ENCODE measurements at places on chromosomes 4 and X.

DNA sequence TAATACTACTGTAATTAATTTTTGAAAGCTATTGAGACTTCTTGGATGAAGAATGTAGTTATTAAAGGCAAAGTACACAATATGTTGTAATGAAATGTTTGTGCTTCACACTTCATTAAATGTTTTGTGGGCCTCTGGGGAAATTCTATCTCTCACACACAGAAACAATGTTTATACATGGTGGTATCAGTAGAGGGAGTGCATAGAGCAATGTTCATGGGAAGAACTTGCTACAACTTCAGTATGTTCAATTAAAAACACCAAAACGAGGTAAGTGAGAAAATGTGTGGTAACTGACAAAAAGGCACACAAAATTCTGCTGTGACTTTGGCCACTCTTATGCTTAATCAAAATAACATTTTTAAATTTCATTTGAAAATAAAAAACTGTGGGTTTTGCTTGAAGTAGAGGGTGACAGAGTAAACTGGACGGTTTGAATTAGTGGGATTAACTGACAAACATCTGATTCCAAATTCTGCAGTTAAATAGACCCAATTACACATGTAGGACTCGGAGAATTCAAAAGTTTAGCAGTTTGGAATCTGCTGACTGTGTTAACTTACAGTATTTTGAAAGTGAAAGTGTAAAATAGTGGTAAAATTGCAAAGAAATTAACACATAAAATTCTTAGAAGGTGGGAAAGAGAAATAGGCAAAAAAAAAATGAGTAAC, 111.4 kb upstream of the TTC29 start:
- no peak for DNase-seq

- no peak for DNase-seq
These were observed 195.3 kb upstream of the PDE5A start for GRCh38 chr4:119823891-119824290.

DNA sequence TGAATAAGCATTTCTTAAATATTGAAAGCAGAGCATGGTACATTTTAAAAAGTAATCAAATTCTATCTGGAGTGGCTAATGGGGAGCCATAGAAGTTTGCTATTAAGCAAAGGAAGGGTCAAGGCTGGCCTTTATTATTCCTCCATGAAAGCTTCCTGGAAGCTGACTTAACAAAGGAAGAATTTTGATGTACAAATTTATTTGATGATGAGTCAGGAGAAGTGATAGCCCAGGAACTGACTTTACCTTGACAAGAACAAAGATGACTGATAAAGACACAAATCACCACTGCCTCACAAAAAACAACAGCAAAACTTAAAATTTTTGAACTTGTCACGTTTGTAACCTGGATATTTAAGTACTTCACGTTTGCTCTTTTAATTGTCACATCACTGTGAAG, 872.1 kb downstream of the PCDH7 start:
- DNase-seq: no peak

GRCh38 chrX:102934624-102935023, 2.4 kb upstream of the RAB40AL start:
- peak; percentile 13 for DNase-seq

GRCh38 chrX:130563476-130563875, 161.7 kb downstream of the RBMX2 start:
- DNase-seq: no peak

DNA sequence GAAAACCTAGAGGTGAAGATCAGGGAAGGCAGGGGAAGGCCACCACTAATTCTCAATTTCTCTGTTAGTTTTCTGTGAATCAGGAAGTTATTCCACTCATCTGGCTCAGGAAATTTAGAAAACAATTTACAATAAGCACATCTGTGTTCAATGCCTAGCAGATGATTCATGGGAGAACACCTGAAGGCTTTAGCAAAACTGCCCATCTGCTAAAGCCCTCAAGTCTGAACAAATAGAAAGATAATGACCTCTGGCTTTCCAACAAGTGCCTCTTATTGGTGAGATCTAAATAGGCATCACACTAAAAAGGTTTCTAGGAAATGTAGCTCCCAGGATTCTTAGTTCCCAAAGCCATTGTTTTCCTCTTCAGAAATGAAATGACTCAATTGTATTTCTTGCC, 122.1 kb upstream of the GNPDA2 start:
- DNase-seq: no peak

DNA sequence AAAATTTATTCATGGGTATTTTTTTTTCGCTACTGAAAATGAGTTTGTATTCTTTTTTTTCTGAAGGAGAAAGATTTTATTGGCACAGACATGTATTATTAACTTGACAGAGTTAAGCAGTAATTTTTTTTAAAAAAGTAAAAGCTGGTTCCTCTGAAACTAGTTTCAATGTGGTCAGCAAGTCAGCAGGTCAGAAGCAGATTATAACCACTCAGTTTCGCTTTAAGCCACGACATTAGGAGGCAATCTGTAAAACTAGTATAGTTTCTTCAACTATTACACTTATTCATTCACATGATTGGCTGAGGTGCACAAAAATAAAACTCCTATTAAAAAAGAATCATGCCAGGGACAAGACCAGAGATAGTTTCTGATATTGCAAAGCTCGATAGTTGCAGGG, 714.2 kb upstream of the PCDH7 start:
- DNase-seq: no peak
